Amygdala (tissue), 56 donors: ENCODE measurements at places on chromosomes 6 and 20.

DNA sequence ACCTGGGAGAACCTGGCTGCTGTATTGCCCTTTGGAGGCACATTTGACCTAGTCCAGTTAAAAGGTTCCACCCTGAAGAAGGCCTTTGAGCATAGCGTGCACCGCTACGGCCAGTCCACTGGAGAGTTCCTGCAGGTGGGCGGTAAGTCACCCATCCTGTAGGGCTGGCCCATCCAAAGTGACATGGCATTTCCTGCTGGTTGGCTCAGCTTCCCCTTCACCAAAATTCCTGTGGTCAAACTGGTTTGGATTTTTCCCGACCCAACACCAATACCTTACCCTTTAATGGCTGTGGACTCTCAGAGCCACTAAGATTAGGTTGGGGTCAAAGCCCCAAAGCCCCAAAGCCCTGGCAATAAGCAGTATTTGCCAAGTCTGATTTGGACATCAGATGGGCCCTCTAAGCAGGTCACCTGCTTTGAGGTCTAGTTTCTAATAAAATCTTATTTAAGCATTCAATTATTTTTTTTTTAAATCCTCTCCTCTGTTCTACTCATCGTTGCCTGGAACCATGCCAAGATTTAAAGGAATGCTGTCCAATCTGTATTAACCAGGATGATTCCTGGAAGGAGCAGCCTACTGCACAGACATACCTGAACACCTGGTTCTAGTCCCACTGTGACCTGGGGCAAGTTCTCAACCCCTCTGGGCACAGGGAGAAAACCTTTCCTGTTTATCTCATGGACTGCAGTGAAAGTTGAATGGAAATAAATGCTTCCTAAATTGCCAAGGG, 40.8 kb downstream of the NT5E start:
- no peak for DNase-seq

DNA sequence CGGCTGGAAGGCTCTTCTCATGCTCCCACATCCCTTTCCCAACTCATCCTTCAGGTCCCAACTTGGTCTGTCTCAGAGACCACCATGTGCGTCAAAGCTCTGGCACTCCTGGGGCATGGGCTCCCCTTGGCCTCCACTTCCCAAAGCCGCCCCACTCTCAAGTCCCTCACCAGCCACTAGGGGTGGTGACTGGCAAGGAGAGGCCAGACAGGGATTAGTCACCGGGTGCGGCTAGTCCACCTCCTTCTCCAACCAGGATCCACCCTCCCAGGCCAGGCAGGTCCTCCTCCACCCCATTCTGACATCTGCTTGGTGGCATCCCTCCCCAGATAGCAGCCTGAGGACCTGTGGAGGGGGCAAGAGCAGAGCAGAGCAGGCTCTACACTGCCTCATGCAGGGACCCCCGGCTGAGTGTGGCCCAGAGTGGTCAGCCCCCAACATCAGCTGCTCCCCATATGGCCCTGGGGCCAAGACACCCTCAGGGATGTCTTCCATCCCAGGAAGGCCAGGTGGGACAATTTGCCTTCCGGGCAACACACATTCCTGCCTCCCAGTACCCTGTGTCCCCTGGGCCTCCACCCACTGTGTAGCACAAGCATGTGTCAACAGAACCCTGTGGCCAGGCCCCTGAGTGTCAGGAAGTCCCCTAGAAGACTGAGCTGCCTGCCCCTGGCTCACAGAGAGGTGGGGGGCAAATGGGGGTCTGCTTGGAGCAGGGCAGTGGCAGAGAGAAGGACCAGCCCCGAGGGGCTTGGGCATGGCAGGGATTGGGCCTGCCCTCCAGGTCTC, 29.2 kb downstream of the YTHDF1 start:
- no peak for DNase-seq

- no peak for DNase-seq
These were observed 452 bp upstream of the GATA5 start for GRCh38 chr20:62476056-62476838.

DNA sequence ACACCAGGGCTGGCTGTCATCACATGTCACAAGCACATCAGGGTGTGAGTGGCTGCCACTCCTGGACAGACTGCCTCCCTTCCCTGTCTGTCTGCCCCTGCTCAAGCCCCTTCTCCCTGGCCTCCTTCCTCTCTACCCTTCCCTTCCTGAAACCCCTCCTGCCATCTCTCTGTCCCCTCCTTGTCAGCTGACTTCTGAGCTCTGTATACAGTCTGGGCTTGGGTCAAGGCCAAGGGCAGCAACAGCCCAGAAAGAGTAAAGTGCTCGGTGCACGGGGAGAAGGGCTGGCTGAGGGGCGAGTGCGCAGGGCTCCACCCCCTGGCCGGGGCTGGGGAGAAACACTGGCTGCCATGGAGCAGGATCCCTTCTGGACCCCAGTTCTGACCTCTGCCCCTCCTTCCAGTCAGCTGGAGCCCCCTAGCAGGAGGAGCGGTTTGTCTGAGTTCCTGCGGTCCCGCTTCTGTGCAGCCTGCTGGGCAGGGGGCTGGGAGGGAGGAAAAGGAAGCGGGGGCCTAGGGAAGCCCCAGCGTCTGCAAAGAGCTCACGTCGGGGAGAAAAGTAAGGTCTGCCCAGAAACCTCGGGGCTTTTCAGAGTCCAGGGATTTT, 2.0 kb downstream of the LKAAEAR1 start:
- DNase-seq, result no peak

DNA sequence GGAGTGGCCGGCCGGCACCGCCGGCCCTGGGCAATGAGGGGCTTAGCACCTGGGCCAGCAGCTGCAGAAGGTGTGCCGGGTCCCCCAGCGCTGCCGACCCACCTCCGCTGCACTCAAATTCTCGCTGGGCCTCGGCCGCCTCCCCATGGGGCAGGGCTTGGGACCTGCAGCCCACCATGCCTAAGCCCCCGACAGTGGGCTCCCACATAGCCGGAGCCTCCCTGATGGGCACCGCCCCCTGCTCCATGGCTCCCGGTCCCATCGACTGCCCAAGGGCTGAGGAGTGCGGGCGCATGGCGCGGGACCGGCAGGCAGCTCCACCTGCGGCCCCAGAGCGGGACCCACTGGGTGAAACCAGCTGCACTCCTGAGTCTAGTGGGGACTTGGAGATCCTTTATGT, 13.8 kb downstream of the SPINT4 start:
- no peak for DNase-seq

GRCh38 chr6:84220809-84221409, 6.5 kb downstream of the CEP162 start:
- DNase-seq, result no peak

DNA sequence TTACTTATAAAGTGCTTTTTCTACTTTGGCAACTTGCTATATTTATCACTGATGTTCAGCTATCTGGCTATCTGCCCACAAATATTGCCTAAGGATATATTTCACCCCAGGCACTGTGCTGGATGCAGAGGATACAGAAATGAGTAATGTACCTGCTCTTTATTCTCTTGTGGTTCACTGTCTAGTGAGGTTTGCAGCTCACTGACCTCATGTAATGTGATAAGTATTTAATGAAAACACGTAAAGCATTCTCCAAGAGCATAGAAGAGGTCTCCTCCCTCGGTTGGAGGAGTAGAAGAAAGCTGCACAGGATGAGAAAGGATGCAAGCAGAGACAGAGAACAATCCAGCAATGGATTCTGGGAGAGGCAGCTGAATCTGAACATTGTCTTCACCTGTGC, 610.7 kb downstream of the CBLN4 start:
- DNase-seq, result no peak

DNA sequence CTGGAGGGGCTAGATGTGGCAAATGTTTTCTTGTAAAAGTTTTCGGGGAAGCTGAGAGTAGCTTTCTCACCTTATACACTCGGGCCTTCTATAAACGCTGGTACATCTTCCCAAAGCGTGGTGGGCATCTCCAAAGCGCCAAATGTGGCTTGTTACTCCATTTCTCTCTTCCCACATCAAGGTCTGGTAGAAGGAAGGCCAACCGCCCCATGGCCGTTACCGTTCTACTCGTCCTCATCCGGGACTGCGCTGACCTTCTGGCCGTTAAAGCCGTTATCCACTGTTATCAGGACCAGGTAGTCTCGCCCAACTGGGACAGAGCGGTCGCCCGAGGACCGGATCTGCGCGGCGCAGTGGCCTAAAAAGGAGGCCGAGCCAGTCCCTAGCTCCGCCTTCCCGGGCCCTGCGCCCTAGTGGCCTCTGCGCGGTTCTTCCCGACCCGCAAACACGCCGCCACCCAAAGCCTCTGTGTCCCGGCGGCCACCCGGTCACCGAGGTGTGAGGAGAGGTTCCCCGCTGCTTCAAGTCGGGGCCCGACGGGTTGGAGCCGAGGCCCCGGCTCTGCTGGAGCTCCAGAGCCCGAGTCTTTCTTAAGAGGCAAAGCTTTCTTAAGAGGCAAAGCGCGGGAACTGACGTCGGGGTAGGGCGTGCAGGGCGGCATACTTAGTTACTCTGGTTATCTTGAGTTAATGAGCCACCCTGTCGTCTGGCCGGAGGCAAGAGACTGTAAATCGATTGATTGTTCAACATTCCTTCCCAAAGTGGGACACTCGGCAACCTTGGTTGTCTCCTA, 90.5 kb downstream of the GPX5 start:
- no peak for DNase-seq

DNA sequence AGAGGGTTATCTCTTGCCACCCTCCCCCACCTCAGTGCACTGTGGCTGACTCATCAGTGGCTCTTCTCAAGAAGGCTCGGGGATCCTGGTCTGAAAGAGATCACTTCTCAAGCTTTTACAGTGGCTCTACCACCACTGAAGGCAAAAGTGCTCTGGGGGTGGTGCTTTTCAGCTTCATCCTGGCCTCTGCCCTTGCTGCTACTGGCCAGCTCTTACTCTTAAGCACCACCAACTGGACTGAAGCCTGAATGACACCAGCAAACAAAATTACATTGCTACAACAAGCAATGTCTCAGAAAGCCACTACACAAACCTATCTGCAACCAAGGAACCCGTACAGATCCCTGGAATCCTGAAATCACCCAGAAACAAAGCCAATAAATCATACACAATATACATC, 402.1 kb downstream of the EPHA7 start:
- DNase-seq, result no peak

GRCh38 chr20:48265791-48266190, 480.5 kb upstream of the SULF2 start:
- DNase-seq, result no peak

DNA sequence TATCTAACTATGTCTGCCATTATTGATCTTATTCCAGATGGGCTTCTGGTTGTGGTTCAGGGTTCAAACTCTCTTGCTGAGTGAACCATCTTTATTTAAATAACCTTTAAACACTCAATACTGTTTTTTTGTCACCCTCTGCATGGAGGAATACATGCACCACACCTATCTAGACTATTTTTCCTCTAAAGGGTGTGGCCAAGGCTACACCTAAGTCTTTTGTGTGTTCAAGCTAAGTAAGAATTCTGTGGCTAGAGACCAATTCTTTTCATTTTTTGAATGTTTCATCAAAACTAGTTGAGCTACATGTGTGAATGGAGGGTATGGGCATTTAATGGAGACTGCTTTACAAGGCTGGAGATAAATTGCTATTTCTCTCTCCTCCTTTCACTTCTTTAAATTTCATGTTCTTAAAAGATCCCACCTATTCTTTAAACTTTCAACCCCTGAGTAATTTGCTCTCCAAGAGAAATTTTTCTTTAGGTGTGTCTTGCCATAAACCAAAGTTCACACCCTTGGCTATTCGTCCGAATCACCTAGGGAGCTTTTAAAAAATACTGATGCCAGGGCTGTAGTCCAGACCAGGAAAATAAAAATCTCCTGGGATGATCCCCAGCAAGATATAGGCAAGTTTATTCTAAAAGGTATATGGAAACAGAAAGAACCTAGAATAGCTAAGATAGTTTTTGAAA, 24.8 kb upstream of the MBOAT1 start:
- no peak for DNase-seq

GRCh38 chr6:113873043-113873667, 16.0 kb downstream of the MARCKS start:
- DNase-seq, result no peak

DNA sequence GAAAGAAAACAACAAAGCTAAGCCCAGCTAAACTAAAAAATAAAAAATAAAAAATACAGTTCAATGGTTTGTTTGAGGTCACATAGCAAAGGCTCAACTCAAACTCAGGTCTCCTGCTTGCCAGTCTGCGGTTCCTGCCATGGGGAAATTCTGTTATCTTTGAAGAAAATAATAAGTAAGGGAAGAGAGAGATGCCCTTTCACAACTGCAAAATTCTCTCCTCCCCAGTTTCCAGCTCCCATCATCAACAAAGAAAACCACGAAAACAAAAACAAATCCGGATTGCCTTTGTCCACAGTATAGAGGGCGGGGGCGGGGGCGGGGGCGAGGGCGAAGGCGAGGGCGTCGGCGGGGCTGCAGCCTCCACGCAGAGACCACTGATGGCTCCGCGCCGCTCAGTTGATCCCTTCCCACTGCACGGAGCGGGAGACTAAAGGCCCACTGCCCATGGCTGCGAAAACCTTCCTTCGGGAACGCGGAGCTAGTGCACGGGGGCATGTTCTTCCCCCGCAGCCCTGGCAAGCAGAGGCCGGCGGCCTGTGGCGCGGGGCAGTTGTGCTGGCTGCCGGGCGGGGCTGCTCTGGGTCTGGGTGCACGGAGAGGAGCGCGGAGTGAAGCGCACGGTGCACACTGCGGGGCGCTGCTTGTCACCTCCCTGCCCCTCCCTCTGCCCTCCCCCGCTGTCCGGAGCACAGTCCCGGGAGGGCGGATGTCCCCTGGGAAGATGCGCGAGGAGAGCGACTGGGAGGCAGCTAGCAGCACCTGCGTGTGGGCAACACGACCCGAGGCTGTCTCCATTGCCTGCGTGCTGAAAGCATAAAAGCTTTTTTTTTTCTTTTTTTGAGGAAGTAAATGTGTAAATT, 54.1 kb upstream of the TPD52L1 start:
- DNase-seq, result peak; percentile 49

GRCh38 chr20:49982072-49982345, 771 bp upstream of the SNAI1 start:
- DNase-seq, result no peak

GRCh38 chr6:130306377-130306776, 59.4 kb upstream of the TMEM200A start:
- no peak for DNase-seq
